ENCODE measurements at places on chromosomes 3 and 15.

GRCh38 chr3:187788984-187789857, 44.0 kb upstream of the BCL6 start:
- DNase-seq: no peak

DNA sequence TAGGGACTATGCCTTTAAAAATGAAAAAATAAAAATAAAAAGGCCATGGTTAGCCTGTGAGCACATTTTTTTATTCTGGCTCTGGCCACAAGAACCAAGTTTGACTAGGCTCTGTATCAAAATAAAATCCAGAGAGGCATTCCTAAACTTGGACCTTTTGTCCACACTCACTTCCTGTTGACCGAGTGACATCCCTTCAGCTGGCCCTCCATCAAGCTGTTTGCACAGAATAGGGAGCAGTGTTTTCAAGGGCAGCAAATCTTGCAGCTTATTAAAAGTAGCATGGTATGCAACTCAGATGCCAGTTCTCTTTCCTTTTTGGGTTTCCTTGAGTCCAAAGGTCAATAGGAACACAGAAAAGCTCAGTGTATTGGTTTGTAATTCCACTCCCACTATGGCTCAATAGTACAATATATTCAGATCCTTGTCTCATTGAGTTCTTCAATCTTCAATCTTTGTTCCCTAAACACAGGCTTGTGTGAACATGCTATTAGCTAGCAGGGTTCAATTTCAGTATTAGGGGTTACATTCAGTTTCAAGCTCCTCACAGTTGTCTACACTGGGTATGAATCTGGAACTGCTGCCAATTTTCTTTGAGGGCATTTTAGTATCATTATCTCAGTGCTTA, 244.5 kb downstream of the RBMS3 start:
- DNase-seq: no peak

GRCh38 chr3:107249132-107249531, 128.1 kb upstream of the CCDC54 start:
- no peak for DNase-seq

- DNase-seq: no peak
Measured at GRCh38 chr3:107985496-107985895, 105.3 kb downstream of the CD47 start.

DNA sequence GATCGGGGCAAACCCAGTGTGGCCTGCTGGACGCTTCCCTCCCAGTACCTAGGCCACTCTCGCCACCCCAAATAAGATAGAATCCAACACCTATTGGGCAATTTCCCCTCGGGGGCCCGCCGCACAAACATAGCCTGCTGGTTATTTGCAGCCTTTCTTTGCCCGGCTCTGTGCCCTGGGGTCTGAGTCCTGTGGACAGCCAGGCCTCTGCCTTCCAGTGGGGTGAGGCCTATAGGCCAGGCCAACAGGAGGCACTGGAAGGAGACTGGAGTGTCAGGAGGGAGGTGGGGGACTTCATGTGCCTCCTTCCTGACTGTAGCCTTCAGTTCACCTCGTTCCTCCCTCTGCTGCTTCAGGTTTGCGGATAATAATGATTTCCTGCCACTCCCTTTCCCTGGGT, 47.4 kb upstream of the LDHAL6B start:
- no peak for DNase-seq

DNA sequence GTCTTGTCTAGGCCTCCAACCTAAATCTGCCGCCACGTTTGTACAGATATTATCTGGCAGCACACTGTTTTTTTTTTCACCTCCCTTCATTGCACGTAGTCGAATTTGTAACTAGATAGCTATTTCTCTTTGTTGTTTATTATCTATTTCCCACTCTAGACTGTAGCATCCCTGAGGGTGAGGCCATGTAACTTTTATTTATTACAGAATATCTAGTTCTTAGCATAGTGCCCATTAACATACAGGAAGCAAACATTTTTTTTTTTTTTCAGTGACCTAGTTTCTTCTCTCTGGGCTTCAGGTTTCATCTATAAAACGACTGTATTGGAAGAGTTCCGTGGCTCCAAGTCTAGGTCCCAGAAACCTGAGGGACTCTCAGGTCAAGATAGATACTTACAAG, 354.3 kb downstream of the FGF12 start:
- DNase-seq: no peak

DNA sequence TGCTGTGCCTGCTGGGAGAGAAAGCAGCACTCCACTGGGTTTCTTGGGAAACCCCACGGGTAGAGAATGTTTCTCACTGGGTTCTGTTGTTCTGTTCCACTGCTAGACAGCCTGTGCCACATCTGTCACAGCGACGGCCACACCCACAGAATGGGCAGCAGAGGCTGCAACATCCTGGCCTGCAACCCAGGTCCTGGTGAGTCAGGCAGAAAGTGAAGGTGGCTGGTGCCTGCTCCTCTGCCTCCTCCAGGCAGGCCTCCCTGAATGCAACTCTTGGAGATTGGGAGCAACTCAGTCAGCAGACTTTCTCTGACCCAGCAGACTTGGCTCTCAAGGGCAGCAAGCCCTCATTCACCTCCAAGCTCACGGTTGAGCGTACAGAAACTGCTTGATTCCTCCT, 13.0 kb downstream of the C3orf18 start:
- DNase-seq: no peak

GRCh38 chr15:74995182-74995778, at the start of gene SCAMP5:
Gene SCAMP5 (plus strand): TSS chr15:74995563. CDS start chr15:75011840, 16,277 bp downstream.
- DNase-seq: peak; percentile 98

DNA sequence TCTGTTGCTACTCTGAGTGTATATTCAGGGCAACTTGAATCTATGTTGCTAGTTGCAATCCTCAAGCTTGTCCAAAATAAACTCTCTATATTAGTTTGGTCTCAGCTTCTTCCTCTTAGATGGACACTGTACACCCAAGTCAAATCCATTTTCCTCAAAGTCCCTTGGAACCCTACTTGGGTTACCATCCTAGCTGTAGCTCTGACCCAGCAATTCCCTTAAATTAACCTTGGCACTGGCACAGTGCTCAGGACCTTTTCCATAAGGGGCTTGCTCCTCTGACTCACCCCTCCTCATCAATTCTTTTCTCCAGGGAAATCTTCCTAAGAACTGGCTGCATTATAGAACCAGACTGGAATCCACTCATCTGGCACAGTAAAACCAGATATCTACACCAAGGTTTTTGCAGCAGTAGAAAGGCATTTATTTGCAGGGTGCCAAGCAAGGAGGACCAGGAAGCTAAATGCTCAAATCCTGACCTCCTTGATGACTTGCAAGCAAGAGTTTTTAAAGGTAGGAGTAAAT, 44.9 kb upstream of the B3GALNT1 start:
- no peak for DNase-seq

DNA sequence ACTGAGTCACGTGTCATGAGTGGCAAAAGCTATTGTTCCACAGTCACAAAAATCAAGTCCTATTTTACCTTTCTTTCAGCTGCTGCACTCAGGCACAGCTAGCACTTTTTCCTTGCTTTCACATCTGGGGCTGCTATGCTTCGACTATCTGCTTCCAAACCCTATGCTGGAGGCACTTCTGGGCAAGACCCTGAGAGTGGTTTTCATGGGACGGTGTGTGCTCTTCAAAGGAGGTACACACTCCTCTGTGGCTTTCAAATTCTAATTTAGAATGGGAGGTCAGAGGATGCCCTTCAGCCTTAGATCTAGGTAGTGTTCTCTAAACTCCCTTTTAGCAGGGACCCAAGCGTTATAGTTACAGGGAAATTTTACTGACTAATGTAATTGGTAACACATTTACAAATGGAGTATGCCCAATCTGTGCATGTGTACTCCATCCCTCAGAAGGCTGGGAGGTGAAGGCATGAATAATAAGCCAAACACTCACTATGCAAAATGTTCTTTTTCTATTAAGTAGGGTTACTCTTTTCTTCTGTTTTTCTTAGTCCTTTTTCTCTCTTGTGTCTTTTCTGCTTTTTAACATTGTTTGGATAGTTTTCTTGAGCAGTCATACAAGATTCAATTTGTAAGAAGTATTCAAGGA, 188.3 kb downstream of the LSAMP start:
- DNase-seq: no peak
